Amniotic stem cell (primary cell): ENCODE measurements at places on chromosomes 13 and 19.

DNA sequence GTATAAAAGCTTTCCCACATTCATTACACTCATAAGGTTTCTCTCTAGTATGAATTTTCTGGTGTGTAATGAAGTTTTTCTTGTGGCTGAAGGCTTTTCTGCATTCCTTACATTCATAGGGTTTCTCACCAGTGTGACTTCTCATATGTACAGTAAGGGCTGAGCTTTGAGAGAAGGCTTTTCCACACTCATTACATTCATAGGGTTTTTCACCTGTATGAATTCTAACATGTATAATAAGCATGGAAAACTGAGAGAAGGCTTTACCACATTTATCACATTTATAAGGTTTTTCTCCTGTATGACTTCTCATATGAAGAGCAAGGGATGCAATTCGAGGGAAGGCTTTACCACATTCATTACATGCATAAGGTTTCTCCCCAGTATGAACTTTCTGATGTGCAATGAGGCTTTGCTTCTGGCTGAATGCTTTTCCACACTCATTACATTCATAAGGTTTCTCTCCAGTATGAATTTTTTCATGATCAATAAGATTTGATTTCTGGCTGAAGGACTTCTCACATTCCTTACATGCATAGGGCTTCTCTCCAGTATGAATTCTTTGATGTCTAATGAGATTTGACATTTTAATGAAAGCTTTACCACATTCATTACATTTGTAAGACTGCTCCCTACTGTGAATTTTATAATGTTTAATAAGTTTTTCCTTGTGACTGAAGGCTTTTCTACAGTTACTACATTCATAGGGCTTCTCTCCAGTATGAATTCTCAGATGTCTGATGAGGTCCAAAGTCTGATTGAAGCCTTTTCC is 42.6 kb downstream of the ZNF527 start:
- DNase-seq, result no peak

- DNase-seq, result no peak
These were observed 1.7 kb downstream of the PROSER1 start for GRCh38 chr13:39036212-39036611.

GRCh38 chr13:50286324-50286723 is 271.1 kb downstream of the KCNRG start:
- no peak for DNase-seq

- no peak for DNase-seq
These were observed 1316.7 kb upstream of the SLC10A2 start for GRCh38 chr13:104382951-104383350.

GRCh38 chr19:15555021-15555420 is 46.7 kb downstream of the CYP4F22 start:
- DNase-seq, result no peak

- no peak for DNase-seq
These were observed 1.4 kb downstream of the KCTD15 start for GRCh38 chr19:33797802-33798671.
